CD4-positive, alpha-beta memory T cell (primary cell): ENCODE measurements at places on chromosomes 3 and 15. TPM values are rescaled to one million over a fixed set of nuclear protein-coding genes. Genes with fewer than 3 reads are reported as not detected.

GRCh38 chr3:22045882-22046281 lies 294.9 kb upstream of the ZNF385D start:
- no peak for DNase-seq

- DNase-seq, result no peak
These were observed 264.8 kb upstream of the ZPLD1 start for GRCh38 chr3:102169915-102170479.

DNA sequence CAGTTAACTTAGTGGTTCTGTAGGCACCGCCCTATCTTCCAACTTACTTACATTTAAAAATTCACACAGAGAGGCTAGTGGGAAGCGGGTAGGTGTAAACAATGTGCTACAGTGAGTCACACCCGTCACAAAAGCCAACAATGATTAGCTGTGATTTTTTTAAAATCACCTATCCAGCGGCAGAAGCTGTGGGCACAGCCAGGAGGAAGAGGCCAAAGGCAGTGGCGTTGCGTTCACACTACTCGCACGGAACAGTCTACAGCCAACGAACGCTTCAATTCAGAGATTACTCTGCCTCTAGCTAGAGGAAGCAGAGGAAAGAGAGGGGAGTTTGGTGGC lies 2.5 kb upstream of the NLGN1 start:
- no peak for DNase-seq

- DNase-seq, result no peak
These were observed 272.4 kb downstream of the TIGIT start for GRCh38 chr3:114566162-114566755.

GRCh38 chr3:187612656-187613055 lies 57.5 kb downstream of the SST start:
- DNase-seq, result no peak

Gene CAMP
- not detected for total RNA-seq

- no peak for DNase-seq
These were observed 59.8 kb downstream of the SFMBT1 start for GRCh38 chr3:52986049-52986448.

Gene CAPN3
- 25.0 TPM for total RNA-seq

- no peak for DNase-seq
These were observed 84.7 kb downstream of the EOMES start for GRCh38 chr3:27637346-27637995.

Gene MINAR1
- total RNA-seq, result 0.30 TPM

- DNase-seq, result no peak
These were observed 5.3 kb downstream of the LRRC15 start for GRCh38 chr3:194364314-194364651.

DNA sequence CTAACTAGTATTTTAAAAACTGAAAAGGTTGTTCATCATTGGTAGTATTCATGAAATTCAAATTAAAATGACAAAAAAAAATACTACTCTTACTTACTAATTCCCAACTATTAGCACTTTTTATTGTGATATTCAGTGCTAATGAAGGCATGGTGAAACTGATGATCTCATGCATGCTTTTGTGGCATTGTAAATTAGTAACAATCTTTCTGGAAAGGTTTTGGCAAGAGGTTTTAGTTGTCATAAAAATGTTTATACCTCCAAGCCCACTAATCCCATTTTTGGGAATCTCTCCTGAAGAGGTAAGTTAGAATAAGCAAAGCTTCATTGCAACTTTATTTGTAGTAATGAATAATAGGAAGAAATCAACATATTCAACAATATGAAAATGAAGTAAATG lies 53.0 kb downstream of the LYSMD4 start:
- no peak for DNase-seq

- DNase-seq, result no peak
These were observed 12.4 kb downstream of the PLS1 start for GRCh38 chr3:142608631-142609030.

GRCh38 chr3:34073111-34073510 lies 274.7 kb downstream of the PDCD6IP start:
- no peak for DNase-seq
